Effector CD4-positive, alpha-beta T cell (primary cell): ENCODE measurements at places on chromosomes 13 and 19.
A peak's percentile ranks its signal among the peaks of the same experiment; 100 is the strongest.

DNA sequence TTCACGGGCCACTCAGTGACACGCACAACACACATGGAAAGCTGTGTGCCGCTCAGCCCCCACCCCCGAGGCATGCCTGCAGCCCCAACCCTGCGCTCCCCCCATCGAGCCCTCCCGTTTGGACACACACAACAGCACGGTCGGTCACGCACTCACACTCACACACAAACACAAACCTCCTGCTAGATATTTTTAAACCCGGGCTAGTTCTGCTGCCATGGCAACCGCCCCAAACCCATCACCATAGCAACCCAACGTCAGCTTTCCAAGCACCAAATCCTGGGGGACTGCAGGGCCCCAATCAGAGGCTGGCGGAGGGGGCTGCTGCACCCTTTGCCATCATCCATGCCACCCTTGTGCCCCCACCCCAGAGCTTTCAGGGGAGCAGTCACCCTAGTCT lies 2.5 kb upstream of the NOVA2 start:
- no peak for DNase-seq

DNA sequence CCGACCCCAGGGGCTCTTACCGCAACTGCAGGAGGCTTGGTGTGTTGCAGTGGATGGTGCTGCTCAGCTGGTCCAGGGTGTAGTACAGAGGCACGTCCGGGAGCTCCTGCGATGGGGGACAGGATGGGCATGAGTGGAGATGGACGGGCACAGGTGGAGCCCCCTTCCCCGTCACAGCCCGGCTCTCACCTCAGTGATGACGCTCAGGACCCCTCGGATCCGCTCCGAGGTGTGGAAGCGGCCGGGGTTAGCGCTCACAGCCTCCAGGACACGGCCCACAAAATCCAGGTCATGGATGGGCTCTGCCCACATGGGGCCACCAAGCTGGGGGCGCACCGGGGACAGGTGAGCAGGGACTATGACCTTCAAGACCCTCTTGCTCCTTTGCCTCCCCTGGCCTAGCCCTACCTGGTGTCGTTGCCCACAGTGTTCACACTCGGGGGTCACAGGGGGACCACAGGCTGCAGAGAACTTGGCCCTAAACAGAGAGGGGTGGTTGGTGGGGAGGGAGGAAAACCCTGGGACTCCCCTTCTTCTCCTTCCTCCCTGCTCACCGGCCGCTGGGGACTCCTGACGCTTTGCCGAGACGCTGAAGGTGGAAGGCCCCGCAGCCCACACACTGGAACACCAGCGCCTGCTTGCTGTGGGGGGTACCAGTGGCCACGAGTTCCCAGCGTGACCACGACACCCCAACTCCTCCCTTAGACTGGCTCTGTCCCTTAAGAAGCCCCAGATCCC lies 6.9 kb upstream of the LYL1 start:
- DNase-seq = no peak

GRCh38 chr19:46229442-46229841 lies at the start of gene IGFL1:
IGFL1 (plus strand) TSS chr19:46229742; CDS start chr19:46229775, 33 bp downstream.
- DNase-seq = no peak

DNA sequence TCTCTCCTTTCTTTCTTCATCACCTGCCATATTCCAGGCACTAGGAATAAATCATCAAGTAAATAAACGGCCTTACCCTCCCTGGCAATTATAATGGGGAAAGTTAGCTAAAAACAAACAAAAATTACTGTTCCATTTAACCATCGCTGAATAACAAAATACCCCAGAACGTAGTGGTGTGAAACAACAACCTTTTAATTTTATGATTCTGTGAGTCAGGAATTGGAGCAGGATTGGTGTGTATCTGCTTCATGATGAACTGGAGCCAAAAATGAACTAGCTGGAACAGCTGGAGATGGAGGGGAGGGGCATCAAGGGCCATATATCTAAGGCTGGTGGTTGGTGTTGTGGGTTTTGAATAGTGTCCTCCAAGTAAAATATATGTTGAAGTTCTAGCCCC lies 3.7 kb upstream of the CADM4 start:
- DNase-seq = no peak

- no peak for DNase-seq
These were observed 695.3 kb downstream of the DIAPH3 start for GRCh38 chr13:59468396-59468795.

GRCh38 chr13:114134111-114134943 lies 1.9 kb upstream of the RASA3 start:
- peak; percentile 28 for DNase-seq

- DNase-seq = no peak
These were observed 29.6 kb upstream of the KLF2 start for GRCh38 chr19:16295057-16295456.

- DNase-seq = no peak
These were observed 5.5 kb upstream of the AKAP11 start for GRCh38 chr13:42266473-42266872.

DNA sequence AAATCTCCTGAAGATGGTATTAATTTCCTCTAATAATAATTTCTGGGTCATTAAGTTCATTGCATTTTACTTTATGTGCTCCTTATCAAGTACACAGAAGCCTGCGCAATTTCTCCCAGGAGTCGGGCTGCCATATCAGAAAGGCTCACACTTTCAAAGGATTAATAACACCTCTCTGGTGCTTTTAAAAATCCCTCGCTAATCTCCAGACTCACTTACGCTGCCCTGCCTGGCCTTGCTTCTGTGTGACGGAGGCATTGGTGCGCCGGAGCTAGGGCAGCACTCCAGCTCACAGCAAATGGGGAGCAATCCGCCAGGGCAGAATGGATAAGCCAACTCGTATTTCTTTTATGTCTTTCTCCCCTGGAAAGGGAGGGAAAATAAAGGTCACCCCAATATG lies 300.8 kb downstream of the EFNB2 start:
- no peak for DNase-seq

GRCh38 chr19:49437231-49437630 lies 4.1 kb downstream of the SLC17A7 start:
- no peak for DNase-seq

DNA sequence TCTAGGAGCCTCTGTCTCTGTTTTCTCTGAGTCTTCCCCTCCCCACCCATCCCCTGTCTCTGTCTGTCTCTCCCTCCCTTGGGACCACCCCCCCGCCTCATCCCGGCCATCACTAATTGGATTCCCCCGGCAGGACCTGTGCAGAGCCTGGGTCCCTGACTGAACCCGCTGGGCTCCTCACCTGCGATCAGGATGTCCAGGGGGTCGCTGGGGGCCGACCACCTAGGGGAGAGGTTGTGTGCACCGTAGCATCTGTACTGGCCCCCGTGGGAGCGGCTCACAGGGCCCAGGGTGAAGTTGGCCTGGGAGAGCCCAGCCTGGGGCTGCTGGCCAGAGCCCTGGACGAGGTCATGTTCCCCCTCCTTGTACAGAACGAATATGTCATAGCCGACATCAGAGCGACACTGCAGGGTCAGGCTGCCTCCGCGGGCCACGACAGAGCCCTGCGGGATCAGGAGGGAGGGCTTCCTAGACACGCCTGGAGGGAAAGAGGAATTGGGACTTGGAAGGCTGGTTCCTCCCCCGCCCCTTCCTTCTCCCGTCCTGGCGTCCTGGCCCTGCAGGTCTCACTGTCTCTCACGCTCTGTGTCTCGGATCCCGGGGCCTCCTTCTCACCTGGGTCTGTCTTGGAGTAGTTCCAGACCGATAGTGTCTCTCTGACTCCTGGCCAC lies 1.8 kb downstream of the LILRB5 start:
- DNase-seq = no peak

- no peak for DNase-seq
These were observed 107.7 kb upstream of the UQCRFS1 start for GRCh38 chr19:29320618-29321017.

DNA sequence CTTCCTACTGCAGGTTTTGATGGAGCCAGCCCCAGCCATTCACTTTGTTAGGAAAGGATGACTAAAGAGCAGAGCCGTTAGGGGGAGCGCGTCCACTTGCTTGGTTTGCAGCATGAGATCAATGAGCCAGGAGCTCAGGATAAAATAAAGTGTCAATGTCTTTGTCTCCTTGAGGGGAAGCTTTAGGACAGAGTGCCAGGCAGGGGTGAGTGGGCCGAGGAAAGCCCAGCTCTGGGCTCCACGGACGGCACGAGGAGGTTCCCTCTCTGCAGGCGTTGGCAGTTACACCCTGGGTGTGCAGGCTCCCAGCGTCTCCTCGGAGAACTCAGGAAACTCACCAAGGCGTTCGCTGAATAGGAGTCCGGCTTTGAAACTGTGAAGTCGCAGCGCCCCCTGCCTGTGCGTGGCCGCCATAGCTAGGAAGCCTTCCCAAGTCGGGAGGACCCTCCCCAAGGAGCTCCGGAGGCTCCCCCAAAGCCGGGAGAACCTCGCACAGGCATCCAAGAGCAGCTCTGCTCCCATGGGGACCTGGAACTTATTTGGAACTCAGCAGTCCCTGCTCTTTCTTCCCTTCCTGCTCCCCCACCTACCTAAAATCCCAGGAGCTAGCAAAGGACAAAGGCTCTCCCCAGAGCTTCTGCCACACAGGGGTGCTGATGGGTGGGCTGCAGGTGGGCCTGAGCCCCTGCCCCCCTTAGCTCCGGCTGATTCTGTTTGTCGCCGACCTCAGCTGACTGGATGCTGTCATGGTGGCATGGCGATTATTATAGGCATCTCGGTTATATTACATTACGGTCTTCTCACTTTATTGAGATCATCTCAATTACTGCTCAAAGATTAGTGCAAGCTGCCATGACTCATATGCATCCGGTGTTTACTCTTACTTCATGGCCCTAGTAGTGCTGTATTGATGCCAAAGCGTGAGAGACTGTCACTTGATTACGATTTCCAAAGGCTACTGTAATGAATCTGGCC lies 34.4 kb downstream of the GSX1 start:
- DNase-seq = peak; percentile 53

DNA sequence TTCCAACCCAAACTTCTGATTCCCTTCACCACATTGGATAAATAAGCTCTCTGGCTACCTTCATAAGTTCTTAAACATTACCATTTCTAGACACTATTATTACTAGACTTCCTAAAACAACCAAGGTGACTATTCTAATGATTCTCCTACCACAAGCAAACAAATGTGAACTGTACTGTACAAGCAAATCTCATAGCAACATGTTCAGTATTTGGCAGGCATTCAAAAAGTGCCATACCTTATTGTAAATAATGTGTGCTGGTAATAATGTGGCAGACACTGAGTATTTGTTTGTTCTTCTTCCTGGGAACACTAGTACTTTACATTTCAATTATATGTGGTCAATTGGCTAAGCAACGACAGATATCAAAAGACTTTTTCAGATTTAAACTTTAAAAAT lies 986.0 kb upstream of the SPRY2 start:
- no peak for DNase-seq

GRCh38 chr13:39684531-39685137 lies 29.2 kb downstream of the COG6 start:
- no peak for DNase-seq

DNA sequence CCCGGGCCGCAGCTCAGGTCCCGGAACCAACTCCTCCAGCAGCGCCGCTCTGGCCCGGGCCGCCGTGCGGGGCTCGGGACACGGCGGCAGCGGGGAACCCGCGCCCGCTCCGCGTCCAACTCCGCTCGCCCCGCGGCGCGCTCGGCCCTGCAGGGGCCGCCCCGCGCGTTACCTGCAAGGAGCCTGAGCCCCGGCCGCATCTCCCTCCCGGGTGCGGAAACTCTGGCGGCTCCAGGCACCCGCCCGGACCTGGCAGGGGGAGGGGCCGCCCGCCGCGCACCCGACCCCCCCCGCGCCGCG lies at the start of gene TMTC4:
TSS of gene TMTC4 (minus strand) at position 224 of the 300 bp plus-strand sequence. CDS start 4,433 bp downstream, outside the sequence.
- DNase-seq = no peak

DNA sequence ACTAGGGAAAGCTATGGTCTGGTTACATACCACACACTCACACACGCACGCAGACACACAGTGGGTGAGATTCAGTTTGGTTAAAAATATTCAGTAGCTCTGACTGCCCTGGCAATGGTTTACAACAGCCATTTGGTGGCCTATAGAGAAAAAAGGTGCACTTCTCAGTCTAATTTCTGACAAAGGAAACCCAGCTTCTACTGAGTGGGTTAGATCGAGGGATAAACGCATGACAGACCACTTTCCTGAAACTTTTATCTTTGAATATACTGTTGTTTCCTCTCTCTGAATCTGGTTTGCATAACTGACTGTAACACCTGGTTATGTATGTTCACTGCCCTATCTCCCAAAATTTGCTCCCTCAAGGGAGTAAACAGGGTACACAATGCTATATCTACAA lies 2.5 kb downstream of the LIG4 start:
- DNase-seq = no peak

DNA sequence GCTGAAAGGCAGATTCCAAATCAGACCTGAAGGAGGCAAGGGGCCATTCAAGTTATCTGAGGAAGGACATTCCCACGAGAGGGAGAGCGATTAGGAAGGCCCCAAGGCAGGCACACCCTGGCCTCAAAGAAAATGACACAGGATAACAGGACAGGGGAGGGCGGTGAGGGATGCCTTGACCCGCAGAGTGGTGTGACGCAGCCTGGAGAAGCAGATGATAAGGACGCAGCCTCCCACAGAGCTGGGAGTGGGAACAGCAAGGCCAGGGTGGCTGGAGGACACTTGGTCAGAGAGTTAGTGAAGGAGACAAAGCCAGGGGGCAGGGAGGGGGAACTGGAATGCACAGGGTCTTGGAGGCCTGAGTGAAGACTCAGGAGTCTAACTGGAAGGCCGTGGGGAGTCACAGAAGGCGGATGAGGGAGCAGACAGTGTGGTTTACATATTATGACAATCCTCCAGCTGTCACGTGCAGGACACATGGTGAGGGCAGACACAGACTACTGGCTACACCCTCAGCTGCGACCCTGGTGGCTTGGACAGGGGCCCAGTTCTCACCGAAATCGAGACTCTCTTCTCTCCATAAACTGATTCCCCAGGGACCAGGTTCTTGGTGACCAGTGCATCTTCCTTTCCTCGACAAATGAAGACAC lies 5.8 kb upstream of the DYRK1B start:
- DNase-seq = no peak

DNA sequence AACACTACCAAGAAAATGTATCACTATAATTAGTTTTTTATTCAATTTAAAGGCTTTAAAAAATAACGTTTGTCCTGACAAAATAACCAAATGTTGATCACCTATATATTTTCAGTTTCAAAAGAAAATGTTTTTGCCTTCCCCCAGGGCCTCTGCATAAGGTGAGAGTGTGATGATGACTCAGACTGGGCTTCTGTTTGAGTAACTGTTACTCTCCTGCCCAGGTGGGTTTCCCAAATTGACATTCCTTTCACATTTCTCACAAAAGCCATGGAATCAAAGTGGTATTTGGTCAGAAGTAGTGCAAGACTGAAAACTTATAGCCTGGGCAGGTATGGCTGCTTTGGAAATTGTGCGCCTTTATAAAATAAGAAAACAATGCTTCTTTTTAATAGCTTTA lies 180.6 kb downstream of the COG6 start:
- no peak for DNase-seq

DNA sequence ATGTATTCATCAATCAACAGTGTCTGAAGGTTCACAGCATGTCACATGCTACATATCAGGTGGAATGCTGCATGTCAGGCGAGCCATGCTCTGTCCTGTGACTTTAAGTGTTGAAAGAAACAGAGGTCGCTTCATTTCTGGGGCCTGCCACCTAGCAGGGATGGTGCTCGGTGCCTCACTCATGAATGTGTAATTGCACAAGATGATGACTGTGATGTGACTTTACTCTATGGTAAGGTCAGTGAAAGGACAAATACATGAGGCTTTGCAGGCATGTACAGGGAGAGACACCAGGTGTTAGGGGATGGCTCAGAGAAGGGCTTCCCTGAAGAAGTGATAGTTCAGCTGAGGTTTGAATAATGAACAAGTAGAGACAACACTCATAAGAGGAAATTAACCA lies 66.7 kb downstream of the FRY start:
- DNase-seq = no peak

- DNase-seq = no peak
These were observed 24.5 kb downstream of the MBNL2 start for GRCh38 chr13:97246596-97247158.
